ENCODE measurements at places on chromosomes 6 and 20.

DNA sequence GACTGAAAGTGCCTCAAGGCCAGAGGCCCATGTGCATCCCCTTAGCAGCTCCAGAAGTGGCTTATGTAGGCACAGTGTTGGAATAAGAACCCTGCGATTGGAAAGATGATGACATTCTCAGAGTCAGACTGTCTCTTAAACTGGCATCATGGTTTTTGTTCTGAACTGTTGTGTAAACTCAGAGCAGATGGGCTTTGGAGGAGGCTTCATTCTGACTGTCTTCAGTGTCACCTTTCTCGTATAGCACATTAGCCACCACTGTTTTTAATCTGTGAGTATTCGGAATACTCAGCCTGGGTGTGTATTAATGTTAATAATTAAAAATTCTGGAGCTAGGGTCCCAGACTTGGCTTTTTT lies 140.9 kb downstream of the JARID2 start:
- DNase-seq, result no peak

DNA sequence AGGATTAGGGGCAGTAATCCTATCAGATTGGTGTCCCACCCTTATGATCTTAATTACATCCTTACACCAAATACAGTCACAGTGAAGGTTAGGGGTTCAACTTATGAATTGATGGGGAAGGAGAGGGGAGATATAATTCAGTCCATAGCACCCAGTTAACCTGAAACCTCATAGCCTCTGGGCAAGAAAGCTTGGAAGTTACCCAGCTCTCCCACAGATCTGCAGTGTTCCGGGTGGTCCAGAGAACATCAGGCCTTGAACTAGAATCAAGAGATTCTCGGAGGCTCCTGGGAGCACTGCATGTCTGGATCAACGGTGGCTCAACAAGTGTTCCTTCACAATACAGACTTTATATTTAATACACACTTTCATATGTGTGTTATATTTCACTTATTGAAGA lies 392.6 kb upstream of the MARCKS start:
- no peak for DNase-seq

- DNase-seq, result no peak
Observed at GRCh38 chr20:47606983-47607613, 105.4 kb downstream of the NCOA3 start.

DNA sequence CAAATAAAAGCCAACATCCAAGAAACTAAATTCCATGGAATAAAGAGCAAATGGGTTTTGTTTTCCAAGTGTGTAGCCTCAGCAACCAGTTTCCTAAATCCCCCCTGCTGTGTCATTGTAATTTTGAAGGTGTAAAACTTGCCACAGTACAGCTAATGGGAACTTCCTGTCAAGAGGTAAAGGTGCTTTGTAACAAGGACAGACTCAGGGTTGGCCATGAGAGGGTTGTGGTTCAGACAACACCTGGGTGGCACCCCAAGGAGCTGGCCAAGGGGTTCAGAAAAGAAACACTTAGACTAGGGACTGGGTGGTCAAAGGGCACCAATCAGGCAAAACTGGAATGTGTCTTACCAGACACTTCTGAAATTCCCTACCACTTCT lies 52.4 kb upstream of the LYRM2 start:
- no peak for DNase-seq

GRCh38 chr6:82035526-82035925 lies 212.0 kb downstream of the IBTK start:
- DNase-seq, result no peak

GRCh38 chr20:17495826-17496225 lies 35.4 kb downstream of the BFSP1 start:
- no peak for DNase-seq

- no peak for DNase-seq
Observed at GRCh38 chr6:113352831-113353230, 504.3 kb upstream of the MARCKS start.

GRCh38 chr6:43980004-43980795 lies 147.1 kb downstream of the MRPL14 start:
- no peak for DNase-seq

Data from stimulated activated CD8-positive, alpha-beta memory T cell treated with anti-CD3 and anti-CD28 coated beads, Interleukin-4, amount 100 ng/mL, for 1 hour (primary cell).